Endothelial cell of umbilical vein (primary cell): ENCODE measurements at places on chromosomes 4 and X. TPM values are rescaled to one million over a fixed set of nuclear protein-coding genes. Genes with fewer than 3 reads are reported as not detected.

The PTPN13 gene
- 2.2 and 2.9 TPM in 2 replicates for total RNA-seq

The STK26 gene
- 3.7 and 5.2 TPM in 2 replicates for total RNA-seq

The PAGE4 gene
- total RNA-seq: not detected in 2 replicates

The CDKL2 gene
- total RNA-seq: 0.55 and 0.99 TPM in 2 replicates

The NAA10 gene
- 143 and 144 TPM in 2 replicates for total RNA-seq

The HTRA3 gene
- total RNA-seq: 8.2 and 12.0 TPM in 2 replicates

The CCKAR gene
- not detected in 2 replicates for total RNA-seq

The PARM1 gene
- not detected in 2 replicates for total RNA-seq
